Cortex of kidney (tissue), 1 donor: ENCODE measurements at places on chromosomes 2 and 18.

DNA sequence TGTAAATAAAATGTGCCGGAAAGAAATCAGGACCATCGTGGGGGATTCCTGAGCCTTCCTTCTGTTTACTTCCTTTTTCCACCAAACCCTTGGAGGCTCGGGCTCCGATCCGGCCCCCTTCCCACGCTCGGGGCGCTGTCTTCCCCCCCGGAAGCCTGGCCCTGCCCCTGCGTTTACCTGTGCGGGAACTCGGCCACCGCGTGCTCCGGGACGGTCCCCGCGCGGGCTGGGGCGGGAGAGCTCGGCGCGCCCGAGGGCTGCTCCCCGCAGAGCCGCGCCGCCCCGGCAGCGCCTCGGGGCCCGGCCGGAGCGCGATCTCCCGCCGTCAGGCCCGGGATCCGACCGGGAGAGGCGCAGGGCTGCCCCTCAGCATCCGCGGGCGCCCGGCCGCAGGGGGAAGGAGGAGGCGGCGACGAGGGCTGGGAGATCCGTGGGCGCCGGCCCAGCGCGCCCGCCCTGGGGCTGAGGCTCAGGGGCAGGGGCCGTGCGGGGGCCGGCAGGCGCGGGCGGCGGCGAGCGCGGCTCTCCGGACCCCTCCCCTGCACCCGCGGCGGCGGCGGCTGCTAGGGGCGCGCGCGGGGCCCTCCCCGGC lies 435 bp downstream of the ADCY3 start:
- DNase-seq: no peak

GRCh38 chr2:156486147-156486546 lies 50.0 kb downstream of the GPD2 start:
- DNase-seq: no peak

GRCh38 chr2:96330407-96330806 lies 5.2 kb upstream of the NCAPH start:
- DNase-seq: no peak

DNA sequence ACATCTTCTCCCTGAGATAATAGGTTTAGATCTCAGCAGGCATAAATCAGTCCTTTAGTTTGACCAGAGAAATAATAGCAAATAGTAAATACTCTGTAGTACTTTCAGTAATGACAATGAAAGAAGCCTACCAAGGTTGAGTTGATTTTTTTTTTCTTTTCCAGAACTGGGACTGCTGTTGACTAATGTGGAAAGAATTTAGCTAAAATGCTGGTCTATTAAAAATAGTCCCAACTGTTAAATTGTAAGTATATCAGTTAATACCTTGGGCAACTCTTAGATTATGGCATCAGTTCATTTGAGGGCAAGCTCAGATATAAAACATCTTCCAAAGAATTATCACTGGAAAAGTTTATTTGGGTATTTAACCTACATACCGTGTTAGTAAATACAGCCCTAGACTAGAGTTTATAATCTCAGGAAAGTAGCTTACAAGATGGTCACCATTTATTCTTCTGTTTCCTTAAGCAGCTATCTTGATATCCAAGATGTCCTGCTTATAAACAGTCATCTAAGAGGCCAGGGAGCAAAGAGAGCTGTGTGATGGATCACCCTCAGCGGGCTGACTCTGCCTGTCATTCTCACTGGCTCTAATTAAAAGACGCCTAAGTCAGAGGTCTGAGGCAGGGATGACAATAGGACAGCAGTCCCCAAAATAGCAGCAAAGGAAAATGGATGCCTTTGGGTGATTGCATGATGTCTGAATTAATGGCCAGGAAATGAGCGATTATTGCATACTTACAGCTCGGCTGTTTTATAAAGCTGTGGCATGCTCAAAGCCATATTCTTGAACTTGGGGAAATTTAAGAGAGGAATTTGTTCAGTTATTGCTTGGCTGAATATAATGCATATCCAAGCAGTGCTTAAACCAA lies 121.3 kb downstream of the MTX2 start:
- DNase-seq: no peak

DNA sequence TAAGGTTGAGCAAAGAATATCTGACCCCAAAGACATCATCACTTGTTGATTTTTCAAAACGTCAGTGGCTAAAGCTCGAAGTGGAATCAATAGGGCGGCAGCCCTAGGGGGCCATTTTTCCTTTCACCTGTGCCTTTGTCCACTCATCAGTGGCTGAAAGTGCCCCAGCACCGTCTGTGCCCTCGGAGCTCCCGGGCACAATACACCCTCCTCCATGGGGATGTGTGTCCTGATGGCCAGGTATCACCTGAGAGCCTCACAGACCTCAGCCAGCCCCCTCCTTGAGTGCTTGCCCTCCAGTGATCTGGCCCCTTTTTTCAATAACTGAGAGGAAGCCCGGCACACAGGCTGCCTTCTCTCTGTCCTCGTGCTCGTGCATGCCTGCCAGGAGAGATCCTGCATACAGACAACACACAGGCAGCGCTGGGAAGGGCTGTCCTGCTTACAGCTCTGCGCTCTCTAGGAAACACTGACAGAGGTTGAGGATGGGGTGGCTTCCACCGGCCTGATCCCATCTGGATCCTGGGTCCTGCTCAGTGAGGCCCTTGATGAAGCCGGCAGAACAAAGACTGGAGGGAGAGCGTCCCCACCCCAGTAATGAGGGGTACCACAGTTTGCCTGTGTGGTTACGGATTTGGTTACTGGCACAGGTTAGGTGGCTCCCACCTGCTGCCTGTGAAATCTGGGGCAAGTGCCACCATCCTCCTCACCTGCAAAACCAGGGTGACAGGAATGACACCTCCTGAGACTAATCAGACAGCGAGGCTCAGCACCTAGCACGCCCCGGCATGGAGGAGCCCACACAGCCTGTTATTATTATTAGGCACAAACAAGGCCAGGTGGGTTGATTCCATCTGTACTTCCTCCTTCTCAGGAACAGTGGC lies 197.5 kb upstream of the RAB6C start:
- no peak for DNase-seq

DNA sequence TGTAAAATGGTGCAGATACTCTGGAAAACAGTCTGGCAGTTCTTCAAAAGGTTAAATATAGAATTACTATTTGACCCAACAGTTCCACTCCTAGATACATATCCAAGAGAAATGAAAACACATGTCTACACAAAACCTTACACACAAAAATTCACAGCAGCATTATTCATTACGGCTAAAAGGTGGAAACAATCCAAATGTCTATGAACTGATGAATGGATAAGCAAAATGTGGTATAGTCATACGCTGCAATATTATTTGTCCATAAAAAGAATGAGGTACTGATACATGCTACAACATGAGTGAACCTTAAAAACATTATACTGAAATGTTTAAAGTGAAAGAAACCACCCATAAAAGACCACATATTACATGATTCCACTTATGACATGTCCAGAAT lies 4.0 kb downstream of the CYP27C1 start:
- no peak for DNase-seq

DNA sequence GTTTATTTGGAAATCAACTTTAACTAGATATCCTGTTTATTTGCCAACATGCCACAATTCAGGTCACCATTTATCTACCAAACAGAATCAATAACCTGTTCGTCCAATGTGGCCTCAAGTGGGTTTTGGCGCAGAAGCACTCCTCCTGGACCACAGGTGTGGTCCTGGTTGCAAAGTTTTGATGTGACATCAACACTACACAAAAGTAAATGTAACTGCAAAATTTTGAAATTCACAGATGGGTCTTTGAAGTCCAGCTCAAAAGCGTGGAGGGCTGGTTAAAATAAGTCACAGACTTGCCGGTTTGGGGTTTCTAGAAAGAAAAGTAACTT lies 474 bp upstream of the GCA start:
- DNase-seq: no peak

- no peak for DNase-seq
Observed at GRCh38 chr2:188430705-188431104, 139.0 kb downstream of the GULP1 start.

DNA sequence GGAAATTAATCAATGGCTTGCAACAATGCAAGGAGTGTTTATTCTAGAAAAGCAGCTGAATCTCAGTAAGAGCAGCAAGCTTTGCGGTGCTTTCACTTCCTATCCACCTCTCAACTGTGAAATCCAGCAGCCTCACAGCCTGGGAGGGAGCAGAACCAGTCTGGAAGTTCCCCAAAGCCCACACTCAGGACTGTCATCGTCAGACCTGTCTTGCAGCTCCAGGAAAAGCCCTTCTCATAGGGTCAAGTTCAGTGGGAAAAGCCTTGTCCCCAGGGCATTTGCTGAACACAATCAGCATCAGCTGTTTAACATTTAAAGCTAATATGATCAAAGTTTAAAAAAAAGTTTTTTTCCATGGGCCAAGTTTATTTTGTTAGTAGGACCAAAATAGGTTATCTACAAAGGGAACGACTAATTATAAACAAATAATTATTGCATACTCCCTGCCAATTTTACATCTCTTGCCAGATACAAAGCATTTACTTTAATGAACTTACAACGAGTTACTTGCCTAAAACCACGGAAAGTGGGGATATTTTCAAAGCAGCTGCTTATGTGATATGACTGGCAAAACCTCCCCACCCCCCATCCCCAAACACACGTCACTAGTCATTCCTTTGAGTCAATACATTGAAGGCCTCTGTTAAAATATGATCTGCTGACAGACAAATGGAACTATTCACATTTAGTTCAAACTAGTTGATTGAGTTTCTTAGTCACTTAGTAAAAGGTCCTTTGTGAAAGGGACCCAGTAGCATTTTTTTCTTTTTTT lies 36.8 kb downstream of the PARD6G start:
- DNase-seq: no peak

DNA sequence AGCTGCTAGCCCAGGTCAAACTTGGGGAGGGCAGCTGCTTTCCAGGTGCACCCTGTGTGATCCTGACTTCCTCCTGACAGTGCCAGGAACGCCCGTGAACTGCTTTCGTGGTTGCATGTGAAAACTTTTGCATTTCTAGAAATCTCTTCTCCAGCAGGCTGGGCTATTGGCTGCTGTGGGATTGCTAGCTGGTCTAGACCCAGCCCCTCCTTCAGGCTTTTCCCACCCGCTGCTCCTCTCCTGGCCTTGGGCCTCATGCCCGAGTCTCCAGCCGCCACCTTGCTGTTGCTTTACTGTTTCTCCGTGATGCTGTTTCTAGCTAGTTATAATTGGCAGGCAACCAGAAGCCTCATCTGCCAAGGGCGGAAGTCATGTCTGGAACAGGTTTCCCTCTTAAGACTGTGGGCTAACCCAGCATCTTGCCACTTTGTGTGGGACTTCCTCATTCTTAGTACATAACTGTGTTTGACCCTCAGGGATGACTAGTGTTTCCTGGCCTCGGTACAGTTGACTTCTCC lies 27.0 kb upstream of the MGAT4A start:
- no peak for DNase-seq

DNA sequence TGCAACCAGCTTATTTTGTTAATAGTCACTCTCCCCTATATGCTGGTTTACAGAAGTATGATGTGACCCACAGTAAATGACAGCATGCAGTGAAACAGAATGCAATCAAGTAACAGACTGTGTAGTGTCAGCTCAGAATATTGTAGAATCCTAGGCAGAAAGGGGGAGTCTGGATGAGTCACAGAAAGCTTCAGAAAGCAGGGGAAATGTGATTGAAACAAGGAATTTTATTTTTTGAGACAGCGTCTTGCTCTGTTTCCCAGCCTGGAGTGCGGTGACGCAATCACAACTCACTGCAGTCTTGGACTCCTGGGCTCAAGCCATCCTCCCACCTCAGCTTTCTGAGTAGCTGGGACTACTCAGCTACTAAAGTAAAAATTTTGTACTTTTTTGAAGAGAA lies 219.9 kb upstream of the FBXO11 start:
- no peak for DNase-seq

DNA sequence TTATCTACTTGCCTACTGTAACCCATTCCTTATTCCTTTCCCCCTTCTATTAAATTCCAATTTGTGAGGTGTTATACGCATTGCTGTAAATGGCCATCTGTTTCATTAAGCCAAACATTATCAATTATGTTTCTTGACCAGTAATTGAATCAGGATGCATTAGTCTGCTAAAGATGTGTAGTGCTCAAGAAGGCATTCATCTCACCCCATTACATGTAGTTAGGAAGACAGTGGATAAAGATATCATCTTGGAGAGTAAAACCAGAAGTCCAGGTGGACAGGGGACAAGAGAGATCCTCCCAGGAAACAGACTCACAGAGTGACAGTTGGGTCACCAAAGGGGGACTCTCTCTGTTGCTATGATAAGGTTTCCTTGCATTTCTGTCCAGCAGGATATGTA lies 73.3 kb upstream of the FAM98A start:
- no peak for DNase-seq

- no peak for DNase-seq
Observed at GRCh38 chr2:69322631-69323030, 64.4 kb downstream of the GFPT1 start.

- no peak for DNase-seq
Observed at GRCh38 chr2:134206573-134206972, 47.3 kb upstream of the MGAT5 start.

DNA sequence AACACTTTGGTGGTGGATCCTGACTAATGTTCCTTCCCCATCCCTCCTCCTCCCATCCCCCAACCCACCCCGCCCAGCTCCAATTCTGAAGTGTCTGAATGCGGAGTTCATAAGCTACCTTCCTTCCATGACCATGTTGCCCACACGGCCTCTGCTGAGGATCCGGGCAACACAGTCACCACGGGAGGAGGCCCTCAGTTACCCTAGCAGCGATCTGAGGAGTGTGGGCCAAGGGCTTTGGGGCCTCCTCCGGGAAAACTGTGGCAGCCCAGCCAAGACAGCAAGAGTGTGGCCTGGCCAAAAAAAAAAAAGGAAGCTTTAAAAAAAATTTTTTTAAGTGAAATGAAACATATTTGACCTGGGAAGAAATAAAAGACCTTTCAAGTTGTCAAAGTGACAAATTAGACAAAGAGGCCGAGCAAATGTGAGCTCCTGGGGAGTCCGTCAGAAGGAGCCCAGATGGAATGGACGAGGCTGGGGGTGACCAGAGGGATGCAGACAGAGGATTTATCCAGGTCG lies 169.0 kb upstream of the PKDCC start:
- DNase-seq: no peak

GRCh38 chr2:175030380-175031271 lies 25.4 kb upstream of the CHN1 start:
- DNase-seq: no peak

DNA sequence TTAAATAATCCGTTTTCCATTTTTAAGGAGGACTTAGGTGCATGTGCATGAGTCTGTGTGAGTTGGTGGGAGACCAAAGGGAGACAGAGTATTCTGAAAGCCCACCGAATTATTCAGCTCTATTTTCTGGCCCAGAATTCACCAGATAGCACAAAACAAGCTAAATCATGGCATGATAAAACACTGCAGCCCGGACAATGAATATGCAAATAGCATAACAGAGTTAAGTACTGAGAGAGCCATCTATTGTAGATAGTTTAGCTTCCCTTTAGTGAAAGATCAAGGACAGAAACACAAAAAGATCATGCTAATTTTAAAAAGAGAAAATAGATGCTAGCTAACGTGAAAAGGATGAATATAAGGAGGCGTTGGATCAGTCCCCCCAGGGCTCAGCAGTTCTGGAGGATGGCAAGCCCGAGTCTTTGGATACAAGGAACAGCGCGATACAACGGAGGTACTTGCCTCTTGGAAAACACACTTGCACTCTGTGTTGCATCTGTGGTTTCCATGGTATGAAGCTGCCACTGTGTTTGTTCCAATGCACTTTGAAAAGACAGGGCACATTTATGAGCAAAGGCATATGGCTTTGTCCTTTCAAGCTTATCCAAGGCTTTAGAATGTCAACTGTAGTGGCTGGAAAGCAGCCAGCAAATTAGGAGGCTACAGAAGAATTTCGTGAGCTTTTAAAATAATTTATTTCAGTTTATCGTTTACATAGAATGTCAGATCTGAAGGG lies 119.9 kb downstream of the LYPD1 start:
- DNase-seq: no peak
